Lung microvascular endothelial cell (primary cell): ENCODE measurements at places on chromosomes 6 and 20.

- DNase-seq = no peak
Measured at GRCh38 chr20:44142413-44142812, 44.6 kb downstream of the JPH2 start.

DNA sequence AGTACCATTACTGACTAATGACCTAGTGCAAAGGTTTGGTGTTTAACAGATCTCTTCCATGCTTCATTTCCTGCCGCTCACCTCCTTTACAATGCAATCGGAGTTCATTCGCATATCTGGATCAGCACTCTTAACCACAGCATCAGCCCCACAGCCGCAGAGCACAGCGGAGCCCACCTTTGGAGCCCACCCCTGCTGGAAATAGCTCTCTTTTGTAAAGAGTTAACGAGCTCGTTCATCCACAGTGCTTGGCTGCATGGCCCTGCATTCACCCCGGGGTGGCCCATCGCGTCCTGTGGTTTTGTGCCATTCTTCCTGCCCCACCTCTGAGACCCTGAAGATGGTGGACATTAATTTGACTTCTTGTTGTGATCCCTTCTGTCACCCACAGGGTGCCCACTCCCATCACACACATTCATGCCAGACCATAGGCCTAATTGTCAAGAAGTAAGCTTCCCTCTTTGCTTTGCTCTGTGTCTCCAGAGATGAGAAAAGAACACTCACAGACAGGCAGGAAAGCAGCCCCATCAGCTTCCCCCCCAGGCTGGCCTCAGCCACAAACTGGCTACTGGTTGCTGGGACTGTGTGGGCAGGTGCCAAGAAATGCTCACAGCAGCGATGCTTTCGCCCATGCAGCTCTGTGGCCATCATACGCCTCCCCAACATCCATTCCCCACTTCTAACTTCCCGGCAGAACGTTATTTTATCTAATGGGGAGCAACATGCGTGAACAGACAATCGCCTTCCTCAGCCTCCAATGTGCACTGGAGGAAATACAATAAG, 167.0 kb downstream of the LRFN2 start:
- no peak for DNase-seq

- no peak for DNase-seq
Measured at GRCh38 chr6:90158936-90159335, 137.7 kb downstream of the BACH2 start.

GRCh38 chr6:14876778-14877613, 368.9 kb upstream of the JARID2 start:
- DNase-seq = peak; percentile 94

- no peak for DNase-seq
Measured at GRCh38 chr6:169964486-169965180, 213.2 kb downstream of the ERMARD start.

DNA sequence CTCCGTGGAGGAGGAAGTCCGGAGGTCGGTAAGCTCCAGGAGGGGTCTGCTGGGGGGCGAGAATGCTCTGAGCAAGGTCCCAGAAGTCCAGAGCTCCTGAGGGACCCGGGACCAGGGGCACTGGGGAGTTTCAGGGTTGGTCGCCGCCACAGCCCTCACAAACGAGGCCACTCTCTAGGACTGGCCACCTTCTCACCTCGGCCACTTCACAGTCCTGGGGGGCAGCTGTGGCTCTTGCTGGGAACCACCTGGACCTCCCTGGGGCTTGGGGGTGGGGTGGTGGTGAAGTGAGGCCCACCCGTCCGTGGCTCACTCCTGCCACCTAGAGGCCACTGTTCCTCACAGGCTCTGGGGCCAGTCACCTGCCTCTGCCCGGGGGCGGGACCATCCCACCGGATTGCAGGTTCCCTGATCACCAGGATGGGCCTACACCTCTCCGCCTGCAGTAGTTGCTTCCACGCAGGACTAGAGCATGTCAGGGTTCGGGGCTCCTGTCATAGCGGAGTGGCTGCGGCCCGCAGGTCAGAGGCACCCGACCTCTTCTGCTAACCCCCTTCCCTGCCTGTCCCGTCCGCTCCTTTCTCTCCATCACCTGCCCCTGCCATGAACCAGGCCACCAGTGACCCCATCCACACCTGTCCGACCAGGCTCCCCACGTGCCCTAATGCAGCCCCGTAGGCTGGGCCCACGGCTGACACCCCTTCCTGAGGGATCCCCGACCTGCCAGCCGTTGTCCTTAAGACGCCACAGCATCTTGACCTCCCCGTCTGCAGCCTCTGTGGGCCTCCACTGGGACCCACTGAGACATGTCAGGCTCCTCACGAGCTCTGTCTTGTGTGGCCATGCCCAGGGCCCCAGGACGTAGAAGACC, 5.1 kb upstream of the TCEA2 start:
- DNase-seq = peak; percentile 93

DNA sequence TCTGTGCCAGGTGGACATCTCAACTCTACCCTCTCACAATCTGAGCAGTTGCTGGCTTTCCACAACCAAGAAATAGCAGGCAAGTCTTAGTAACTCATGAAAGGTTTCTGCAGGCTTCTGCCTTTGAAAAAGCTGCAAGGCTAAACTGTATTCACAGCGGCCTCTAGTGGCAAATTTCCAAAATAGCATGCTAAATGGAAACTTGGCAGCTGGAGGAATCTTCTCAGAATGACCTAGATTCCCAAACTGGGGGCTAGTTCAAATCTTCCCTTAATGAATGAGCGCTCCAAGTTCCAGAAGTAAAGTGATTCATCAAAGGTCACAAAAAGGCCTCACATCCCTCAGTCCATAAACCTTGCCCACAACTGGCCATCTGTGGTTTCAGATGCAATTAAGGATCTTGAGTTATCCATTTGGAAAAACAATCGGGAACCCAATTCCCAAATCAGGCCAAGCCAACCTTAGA, 11.9 kb upstream of the CPNE5 start:
- peak; percentile 79 for DNase-seq

GRCh38 chr6:170266061-170266825, 24.6 kb downstream of the DLL1 start:
- peak; percentile 40 for DNase-seq

DNA sequence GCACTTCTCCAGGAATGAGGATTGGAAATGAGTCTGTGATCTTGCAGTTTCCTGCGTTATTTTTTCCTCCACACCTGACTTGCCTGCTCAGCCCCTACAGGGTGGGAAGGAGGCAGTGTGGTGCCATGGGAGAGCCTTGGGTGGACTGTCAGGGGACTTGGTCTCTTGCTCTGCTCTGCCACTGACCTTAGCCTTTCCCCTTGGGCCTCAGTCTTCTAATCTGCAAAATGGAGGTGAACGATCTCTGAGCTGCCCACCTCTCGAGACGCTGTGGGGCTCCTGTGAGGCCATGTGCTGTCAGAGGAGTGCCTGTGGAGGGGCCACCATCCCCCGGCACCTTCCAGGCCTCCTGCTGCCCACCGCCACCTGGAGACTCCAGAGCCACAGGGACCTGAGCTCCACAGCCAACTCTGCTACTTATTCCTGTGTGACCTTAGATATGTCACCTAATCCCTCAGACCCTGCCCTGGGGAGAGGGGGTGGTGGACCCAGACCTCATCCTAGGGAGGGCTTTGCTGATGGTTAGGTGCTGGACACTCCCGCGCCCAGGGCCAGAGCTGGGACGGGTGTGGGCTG, 45.8 kb upstream of the MLN start:
- no peak for DNase-seq

DNA sequence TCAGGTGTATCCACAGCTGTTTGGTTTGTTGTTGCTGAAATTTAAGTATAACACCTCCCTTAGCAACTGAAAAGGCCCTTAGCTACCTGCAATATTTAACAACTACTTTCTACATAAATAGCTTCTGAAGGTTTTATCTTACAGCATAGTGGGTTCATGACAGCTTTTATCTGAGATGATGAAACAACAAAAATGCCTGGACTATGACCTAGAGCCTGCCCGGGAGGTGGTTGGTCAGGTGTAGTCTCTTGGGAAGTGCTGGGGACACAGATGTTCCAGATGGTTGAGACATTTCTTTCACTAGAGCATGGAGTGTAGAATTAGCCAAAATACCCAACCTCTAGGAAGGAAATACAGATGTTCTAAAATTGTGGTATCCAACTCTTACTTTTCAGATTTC, 705.4 kb downstream of the MAFB start:
- no peak for DNase-seq

GRCh38 chr20:15310361-15310760, 972.9 kb upstream of the FLRT3 start:
- DNase-seq = peak; percentile 32

DNA sequence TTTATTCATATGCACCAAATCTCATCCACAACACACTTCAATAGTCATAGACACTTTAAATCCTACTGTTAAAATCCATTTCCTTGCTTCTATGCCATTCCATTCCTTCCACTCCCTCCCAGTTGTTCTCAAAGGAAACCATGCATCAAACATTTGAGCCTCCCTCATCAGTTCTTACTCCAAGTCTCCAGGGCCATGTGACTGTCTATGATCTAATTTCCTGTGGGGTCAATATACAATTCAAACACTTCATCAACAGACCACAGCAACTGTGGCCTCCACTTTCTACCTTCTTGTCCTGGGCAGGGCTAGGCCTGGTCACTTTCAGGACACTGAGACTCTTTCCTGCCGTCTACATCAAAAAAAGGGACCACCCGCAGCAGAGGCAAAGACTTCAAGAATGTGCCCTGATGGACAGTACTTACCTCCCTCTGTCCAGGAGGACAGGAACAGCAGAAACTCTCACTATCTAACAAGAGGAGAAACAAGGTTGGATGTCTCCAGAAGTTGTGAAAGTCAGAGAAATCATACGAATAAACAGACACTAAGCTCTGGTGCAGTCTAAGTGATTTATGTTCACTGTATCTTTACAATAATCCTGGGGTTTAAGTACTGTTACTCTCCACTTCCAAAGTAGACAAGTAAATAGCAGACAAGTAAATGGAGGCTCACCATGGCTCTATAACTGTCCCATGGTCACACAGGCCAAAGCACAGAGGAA, 160.2 kb downstream of the QRSL1 start:
- no peak for DNase-seq

- DNase-seq = no peak
Measured at GRCh38 chr6:44685213-44685612, 297.7 kb downstream of the CDC5L start.

- no peak for DNase-seq
Measured at GRCh38 chr6:52089758-52090348, 2.4 kb upstream of the PKHD1 start.

DNA sequence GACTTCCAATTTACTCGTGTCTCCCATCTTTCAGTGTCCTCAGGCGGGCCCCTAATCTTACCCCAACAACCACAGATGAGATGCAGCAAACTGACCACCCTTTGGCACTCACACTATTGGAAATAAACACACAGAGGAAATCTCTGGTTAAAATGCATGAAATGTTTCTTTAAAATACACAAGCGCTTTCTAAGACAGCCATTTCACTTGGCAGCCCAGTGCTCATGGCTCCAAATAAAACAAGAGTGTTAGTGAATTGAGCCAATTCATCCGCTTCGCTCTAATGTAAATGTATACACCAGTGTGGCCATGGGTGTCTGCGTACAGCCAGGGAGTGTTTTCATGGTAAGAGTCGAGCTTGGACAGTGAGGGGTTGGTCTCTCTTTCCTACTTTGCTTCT, 282.9 kb downstream of the CLIC5 start:
- no peak for DNase-seq

DNA sequence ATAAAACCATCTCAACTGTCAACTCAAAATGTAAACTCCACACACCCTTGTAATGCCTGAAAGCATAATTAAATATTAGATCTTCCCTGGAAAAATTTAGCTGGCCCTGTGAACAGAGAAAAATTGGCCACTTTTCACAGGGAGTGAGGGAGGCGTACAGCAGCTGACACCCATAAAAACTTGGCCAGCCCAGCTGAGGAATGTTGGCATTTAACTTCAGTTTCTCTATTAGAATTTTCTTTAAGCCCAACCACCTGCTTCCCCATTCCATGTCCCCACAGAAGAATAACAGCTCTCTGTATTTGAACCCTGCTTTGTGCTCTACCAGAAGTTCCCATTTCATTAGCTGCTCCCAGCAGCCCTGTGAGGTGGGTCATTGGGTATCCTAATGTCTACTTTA, 41.0 kb downstream of the PKHD1 start:
- DNase-seq = no peak

DNA sequence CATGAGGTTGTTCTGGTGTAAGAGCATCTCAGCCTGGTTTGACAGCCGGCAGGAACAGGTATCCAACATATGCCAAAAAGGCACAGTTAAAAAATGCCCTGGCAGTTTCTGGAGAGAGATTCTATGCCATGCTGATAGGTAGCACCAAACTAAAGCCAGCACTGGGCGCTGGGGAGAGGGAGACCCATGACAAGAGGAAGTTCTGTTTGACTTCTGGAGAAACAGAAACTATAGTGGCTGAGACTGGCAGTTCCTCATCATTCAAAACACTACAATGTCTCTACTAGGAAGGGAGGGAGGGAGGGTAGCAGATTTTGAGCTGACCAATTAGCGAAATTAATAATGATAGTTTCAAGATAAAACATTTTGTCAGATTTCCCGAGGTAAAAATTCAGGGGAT, 174.1 kb downstream of the ADAT2 start:
- no peak for DNase-seq

GRCh38 chr20:30513050-30513628, 744.3 kb upstream of the DEFB115 start:
- no peak for DNase-seq

GRCh38 chr20:16758454-16759180, 10.5 kb downstream of the OTOR start:
- DNase-seq = no peak

GRCh38 chr20:64107736-64108457, 532 bp upstream of the NPBWR2 start:
- no peak for DNase-seq

DNA sequence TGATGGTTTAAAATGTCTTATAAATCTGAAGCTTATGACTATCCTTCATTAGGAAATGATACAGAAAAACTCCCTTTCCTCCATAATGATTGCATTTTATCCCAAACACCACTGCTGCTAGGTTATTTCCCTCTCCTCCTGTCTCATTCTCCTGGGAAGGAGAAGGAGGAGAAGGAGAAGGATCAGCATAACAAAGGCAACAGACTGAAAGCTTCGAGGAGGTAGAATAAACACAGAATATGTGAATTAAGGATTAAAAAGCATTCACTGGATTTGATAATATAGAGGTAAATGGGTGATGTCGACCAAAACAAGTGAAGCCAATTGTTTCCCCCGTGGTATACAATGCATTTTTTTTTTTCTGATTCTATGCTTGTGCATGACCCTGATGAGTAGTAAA, 82.0 kb downstream of the WASF1 start:
- DNase-seq = no peak
